ENCODE measurements at places on chromosomes 1 and 21. TPM values are rescaled to one million over a fixed set of nuclear protein-coding genes. Genes with fewer than 3 reads are reported as not detected.

DNA sequence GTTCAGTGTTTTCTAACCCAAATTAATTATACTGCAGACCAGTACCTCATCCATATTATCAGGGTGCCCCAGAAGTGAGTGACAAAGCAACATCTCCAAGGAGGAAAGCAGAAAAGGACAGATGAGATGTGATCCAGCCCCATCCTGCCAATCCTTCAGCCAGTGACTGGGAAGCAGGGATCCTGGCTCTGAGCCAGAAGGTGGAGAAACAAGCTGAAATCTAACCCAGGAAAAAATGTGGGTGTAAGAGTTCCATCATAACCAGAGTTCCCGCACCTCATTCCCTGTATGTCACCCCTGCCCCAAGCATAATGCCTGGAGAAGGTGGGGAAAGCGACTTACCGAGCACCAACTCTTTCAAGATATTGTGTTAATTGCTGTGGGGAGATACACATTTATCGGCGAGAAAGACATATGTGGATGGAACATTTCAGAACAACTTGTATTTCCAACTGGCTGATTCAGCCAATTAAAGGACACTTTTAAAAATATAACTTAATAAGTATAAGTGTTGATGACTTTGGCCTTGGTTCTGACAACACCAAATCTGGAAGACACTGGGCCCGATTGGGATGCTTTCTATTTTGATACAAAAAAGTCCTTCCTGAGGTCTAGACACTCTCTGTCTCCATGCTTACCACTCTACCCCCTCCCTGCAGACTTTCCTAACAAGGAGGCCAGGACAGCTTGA, 14.9 kb downstream of the PLEKHA6 start:
- H3K27ac ChIP-seq, result no peak overlapping the region
- no peak for DNase-seq
- H3K4me3 ChIP-seq, result no peak overlapping the region
- H3K4me1 ChIP-seq, result peaks cover 14% of the 10 kb centered on the region
- H3K36me3 ChIP-seq, result no peaks in the 10 kb centered on the region

GRCh38 chr1:116286541-116286971, 86.5 kb upstream of the ATP1A1 start:
- peaks cover 39% of the 10 kb centered on the region for H3K27me3 ChIP-seq
- H3K4me3 ChIP-seq, result no peak overlapping the region
- no peak for DNase-seq
- H3K4me1 ChIP-seq, result no peaks in the 10 kb centered on the region

DNA sequence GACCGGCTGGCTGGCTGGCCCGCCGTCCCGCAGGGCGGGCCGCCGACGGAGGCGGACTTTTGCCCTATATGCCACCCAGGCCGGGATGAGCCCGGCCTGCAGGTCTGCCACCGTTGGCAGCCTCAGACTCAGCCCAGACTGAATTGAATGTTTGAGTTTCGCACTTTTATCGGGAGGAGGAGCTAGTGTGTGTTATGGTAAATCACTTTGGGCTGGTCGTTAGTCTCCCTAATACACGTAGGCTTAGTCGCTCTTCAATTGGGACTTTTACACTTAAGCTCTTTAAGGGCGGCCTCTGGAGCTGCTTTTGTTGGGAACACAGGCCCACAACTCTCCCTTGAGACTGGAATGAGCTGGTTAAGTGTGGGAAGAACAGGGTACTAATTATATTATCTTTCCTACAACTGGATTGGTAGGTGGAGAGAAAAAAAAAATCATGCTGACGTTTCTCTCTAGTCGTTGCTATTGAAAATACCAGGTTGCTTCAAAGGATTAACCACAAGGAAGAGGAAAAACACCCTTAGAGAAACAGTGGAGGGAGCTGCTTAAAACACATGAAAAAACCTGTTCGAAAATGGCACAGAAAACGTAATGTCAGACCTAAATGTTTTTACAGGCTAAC, 1.4 kb upstream of the IRF2BP2 start:
- peaks cover 45% of the 10 kb centered on the region for H3K4me1 ChIP-seq
- peaks cover 20% of the 10 kb centered on the region for H3K36me3 ChIP-seq
- no peak for DNase-seq

DNA sequence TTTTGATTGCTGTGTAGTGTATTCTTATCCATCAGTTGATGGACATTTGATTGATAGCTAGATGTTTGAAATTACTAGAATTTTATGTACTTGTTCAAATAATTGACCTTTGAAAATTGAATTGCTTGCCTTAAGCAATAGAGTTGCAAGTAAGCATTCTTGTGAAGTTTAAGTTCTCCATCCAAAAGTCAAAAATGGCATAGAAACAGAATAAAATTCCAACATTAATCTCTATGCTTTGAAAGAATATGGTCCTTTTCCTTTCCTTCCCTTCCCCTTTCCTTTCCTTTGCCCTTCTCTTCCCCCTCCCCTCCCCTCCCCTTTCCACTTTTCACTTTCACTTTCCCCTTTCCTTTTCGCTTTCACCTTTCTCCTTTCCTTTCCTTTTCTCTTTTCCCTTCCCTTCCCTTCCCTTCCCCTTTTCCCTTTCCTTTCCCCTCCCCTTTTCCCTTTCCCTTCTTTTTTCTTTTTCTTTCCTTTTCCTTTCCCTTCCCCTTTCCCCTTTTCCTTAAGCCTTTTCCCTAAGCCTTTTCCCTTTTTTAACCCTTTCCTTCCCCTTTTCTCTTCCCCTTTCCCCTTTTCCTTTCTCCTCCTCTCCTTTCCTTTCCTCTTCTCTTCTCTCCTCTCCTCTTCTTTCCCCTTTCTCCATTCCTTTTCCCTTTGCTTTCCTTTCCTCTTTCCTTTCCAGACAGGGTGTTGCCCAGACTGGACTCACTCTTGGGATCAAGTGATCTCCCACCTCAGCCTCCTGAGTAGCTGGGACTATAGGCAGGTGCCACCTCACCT, 67.4 kb downstream of the SASS6 start:
- DNase-seq, result no peak
- H3K4me3 ChIP-seq, result no peak overlapping the region
- H3K27me3 ChIP-seq, result no peaks in the 10 kb centered on the region

DNA sequence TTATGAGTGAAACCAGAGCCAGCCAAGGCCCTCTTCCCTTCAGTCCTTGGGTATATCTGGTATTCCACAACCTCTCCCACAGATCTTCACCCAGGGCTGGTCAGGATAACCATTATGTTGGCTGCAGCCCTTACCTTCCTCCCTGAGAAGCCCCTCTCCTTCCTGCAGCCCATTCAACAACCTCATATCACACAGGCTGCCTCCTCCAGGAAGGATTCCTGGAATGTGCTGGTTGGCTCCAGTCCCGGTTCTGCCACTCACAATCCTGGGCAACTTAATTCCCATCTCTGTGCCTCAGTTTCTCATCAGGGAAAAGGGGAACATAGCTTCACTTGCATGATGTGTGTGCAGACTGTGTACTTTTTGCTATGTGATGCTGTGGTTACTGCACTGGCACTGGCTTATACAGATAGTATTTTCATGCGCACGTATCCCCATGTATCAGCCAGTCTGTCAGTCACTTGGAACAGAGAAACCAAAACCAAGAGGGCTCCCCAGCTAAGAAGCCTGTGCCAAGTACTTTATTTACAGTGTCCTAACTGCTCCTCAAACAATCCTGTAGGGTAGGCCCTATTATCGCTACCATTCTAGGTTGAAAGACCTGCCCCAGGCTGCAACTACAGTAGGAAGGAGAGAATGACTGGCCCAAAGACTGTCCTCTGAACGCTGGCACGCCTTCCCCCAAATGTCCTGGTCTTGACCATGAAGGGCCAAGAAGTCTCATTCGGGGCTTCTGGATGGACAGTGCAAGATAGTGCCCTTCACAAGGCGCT, 39.9 kb upstream of the PPP1R15B start:
- peaks cover 4% of the 10 kb centered on the region for H3K4me1 ChIP-seq
- peaks cover 23% of the 10 kb centered on the region for H3K36me3 ChIP-seq
- DNase-seq, result no peak
- H3K4me3 ChIP-seq, result no peak overlapping the region
- no peak overlapping the region for H3K27ac ChIP-seq
- H3K27me3 ChIP-seq, result no peaks in the 10 kb centered on the region

DNA sequence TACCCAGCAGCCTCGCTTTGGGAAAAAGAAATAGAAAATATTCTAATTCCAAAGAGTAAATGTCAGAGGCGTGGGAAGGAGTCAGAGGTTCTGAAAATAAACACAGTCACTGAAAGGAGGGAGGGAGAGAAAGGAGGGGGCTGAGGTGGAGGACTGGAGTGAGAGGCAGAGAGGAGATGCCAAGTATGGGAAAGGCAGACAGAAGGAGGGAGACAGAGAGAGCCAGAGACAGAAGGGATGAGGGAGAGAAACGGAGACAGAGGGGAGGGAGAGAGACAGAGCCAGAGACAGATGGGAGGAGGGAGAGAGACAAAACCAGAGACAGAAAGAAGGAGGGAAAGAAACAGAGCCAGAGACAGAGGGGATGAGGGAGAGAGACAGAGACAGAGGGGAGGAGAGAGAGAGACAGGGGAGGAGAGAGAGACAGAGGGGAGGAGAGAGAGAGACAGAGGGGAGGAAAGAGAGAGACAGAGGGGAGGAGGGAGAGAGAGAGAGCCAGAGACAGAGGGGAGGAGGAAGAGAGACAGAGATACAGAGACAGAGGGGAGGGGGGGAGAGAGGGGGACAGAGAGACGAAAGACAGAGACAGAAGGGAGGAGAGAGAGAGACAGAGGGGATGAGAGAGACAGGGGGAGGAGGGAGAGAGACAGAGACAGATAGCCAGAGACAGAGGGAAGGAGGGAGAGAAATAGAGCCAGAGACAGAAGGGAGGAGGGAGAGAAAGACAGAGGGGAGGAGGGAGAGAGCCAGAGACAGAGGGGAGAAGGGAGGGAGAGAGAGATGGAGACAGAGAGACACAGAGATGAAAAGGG, 525.5 kb downstream of the MATN1 start:
- H3K4me1 ChIP-seq, result no peaks in the 10 kb centered on the region
- H3K27me3 ChIP-seq, result no peaks in the 10 kb centered on the region
- H3K27ac ChIP-seq, result no peak overlapping the region
- no peak for DNase-seq
- H3K36me3 ChIP-seq, result no peaks in the 10 kb centered on the region
- H3K4me3 ChIP-seq, result no peak overlapping the region

DNA sequence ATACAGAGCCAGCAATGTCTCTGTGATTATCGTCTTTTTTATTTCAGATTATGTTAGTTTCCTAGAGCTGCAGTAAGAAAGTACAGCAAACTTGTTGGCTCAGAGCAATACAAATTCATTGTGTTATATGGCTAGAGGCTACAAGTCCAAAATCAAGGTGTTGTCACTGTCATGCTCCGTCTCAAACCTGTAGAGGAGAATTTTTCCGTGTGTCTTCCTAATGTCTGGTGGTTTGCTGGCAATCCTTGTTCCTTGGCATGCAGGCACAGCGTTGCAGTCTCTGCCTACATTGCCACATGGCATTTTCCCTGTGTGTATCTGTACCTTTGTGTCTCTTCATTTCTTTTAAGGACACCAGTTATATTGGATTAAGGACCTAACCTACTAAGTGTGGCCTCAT, 244.4 kb downstream of the LRRIQ3 start:
- H3K36me3 ChIP-seq, result no peaks in the 10 kb centered on the region
- H3K4me1 ChIP-seq, result no peaks in the 10 kb centered on the region
- no peak overlapping the region for H3K27ac ChIP-seq
- H3K27me3 ChIP-seq, result no peaks in the 10 kb centered on the region
- no peak overlapping the region for H3K4me3 ChIP-seq
- no peak for DNase-seq

GRCh38 chr1:19390901-19391595, 78.9 kb downstream of the SLC66A1 start:
- peak; percentile 87 for DNase-seq
- peak overlapping the region; percentile 95 for H3K27ac ChIP-seq
- peaks cover 73% of the 10 kb centered on the region for H3K4me1 ChIP-seq
- H3K4me3 ChIP-seq, result peak overlapping the region; percentile 62
- peaks cover 4% of the 10 kb centered on the region for H3K36me3 ChIP-seq
- H3K27me3 ChIP-seq, result no peaks in the 10 kb centered on the region

DNA sequence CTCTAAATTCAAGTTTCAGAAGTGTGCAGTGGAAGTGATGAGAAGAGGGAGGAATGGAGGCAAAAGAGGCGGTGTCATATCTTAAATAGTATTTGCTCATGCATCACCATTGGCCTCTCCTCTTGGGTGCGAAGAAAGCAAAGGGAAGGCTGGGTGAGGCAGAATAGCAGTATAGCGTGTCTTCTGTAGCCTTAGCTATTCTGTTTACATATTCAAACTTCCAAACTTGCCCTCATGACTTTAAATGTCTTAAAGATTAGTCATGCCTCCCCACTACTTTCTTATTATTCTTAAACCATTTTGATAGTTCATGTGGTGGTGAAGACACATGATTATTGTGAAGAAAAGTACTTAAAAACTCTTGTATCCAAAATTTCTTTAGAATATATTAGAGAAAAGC, 104.6 kb upstream of the TENT5C start:
- peak overlapping the region; percentile 64 for H3K27ac ChIP-seq
- H3K4me1 ChIP-seq, result peaks cover 28% of the 10 kb centered on the region
- H3K4me3 ChIP-seq, result no peak overlapping the region
- DNase-seq, result no peak
- H3K36me3 ChIP-seq, result peaks cover 38% of the 10 kb centered on the region
- H3K27me3 ChIP-seq, result no peaks in the 10 kb centered on the region

DNA sequence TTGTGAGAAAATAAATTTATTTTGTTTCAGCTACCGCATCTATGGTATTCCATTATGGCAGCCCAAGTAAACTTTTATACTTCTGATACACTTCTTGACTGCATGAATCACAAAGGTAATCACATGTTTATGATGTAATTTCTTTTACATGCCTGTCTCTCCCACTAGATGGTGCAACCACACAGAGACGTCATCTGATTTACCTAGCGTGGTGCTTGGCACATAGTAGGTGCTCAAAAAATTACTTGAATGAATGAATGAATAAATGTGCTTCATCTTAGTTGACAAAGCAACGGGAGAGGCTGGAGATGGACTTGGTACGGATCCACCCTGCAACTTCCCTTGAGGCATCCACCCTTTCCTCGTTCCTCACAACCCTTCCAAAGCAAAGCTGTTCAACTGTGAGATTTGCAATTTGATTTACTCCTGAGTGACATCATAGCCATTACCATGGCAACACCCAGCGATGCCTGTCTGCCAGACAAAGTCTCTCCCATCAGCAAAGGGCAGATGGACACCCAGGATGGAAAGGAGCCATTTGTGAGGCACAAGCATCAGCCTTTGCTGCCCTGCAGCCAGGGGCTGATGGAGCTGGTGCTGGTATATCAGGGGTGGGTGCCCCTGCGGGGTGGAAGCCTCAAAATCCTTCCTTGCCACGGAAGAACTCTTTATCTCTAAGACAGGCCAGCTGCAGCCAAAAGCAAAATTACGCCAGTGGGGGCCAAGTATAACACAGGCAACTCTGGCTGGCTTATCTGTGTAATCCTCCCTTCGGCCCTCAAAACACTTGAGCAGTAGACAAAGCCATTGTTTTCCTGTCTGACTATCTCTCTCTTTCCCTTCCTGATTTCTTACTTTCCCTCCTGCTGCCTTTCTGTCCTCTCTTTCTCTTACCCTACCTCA, 18.9 kb upstream of the VWA5B1 start:
- H3K27ac ChIP-seq, result no peak overlapping the region
- DNase-seq, result no peak
- no peaks in the 10 kb centered on the region for H3K36me3 ChIP-seq
- no peaks in the 10 kb centered on the region for H3K27me3 ChIP-seq
- no peaks in the 10 kb centered on the region for H3K4me1 ChIP-seq

GRCh38 chr21:28705616-28706015, 287.1 kb downstream of the LTN1 start:
- H3K36me3 ChIP-seq, result no peaks in the 10 kb centered on the region
- peaks cover 6% of the 10 kb centered on the region for H3K4me1 ChIP-seq
- no peak overlapping the region for H3K4me3 ChIP-seq
- no peak for DNase-seq
- no peaks in the 10 kb centered on the region for H3K27me3 ChIP-seq
- no peak overlapping the region for H3K27ac ChIP-seq

The TMCO4 gene
- total RNA-seq, result 12.1 TPM

The CELA2B gene
- total RNA-seq, result not detected

The PPP1R12B gene
- total RNA-seq, result 13.2 TPM

The KRTAP10-5 gene
- total RNA-seq, result not detected

The SESN2 gene
- 31.8 TPM for total RNA-seq

The LCE2A gene
- not detected for total RNA-seq

The GBP5 gene
- not detected for total RNA-seq

The TDRD5 gene
- total RNA-seq, result not detected

The NBPF4 gene
- not detected for total RNA-seq

Measured in osteocyte (in vitro differentiated cells).